GM23338 (cell line): ENCODE measurements at places on chromosomes 12 and 14.

- DNase-seq = no peak
Observed at GRCh38 chr14:22422238-22422637, 166.8 kb downstream of the DAD1 start.

DNA sequence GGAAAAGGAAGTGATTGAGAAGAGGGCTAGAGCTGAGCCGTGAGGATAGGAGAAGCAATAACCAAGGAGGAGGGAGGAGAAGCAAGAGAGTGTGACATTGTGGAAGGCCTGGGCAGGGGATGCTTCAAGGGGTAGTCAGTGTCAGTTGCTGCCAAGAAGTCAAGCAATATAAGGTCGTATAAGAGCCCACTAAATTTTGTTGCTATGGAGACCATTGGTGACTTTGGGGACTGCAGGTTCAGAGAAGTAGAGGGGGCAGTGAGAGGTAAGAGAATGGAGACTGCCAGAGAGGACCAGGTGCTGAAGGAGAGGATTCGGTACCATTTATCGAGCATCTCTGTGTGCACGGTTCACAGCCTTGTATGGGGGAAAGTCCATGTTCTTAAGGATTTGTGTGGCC lies 3.1 kb upstream of the ATXN3 start:
- no peak for DNase-seq

DNA sequence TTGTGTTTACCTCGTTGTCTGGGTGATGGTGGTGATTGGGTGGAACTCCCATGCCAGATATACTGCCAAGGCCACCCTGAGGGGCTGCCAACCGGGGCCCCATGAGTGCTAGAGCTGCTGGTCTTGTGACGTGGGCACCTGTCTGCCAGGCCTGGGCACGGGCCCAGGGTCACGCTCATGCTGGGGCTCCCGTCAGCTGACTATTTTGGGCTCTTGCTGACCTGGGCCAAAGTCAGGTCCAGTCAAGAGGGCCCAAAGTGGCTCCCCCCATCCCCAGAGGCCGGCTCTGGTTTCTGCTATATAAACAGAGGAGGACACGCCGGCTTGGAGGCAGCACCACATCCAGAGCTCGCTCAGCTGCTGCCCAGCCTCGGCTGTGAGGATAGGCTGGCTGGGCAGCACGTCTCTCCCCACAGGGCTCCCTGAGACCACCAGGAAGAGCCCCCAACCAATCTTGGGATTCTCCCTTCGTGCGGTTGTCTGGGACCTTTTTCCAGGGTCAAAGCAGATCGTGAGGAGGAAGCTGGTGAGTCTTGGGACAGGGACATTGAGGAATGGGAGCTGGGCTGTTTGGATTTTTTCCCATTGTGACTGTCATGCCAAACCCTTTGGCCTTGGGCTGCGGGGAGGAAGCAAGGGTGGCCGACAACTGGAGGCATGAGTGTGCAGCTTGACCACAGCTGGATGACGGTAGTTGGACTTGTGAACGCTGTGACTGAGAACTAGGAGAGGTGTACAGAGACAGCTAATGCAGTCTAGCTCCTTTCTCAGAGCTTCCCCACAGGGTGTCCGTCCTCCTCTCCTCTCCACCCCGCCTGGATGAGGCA lies 7.6 kb upstream of the NR4A1 start:
- no peak for DNase-seq

DNA sequence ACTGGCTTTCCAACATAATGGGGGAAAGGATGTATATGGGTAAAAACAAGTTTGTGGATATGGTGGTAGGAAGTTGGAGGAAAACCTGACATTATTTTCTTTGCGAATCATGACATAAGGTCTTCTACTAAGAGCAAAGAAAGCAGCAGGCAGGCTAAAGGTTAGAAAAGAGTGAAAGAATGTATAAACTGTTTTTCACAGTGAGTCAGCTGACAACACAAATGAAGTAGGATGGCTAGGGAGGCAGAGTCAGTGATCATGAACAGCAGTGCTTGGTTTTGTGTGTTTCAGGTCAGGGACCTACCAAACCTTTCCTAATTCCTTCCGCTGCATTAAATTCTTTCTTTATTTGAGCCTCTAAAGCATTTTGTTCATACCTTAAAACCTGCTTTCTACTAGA lies 46.3 kb upstream of the CATSPERB start:
- DNase-seq = no peak

- DNase-seq = no peak
Observed at GRCh38 chr12:15534874-15535273, 212.6 kb downstream of the PTPRO start.

DNA sequence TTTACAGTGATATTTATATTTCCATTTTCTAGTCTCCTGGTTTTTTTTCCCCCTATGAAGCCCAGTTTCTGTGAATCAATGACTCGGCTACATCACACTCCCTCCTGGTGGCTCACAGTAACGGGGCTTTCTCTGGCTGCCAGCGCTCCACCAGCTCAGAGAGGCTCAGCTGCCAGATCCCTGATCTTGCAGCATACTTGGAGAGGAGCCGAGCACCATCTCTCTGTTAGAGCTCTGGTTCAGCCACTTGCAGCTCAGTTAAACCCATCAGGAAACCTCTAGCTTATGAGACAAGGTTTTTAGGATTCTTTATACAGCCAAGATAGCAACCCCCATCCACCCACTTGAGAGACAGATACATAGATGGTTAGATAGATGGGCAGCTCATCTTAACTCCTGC lies 74.6 kb downstream of the CIT start:
- DNase-seq = no peak

DNA sequence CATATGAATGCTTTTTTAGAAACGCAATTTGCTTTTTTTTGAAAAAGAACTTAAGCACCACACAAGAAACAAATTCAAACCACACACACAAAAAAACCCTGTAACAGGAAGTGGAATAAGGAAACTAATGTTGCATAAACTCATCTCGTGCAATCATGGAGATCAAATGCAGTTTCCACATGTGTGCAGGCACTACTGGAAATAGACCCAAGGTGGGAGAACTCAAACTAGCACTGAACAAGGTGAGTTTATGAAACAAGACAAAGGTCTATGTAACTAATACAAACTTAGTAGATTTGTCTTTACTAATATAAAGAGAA lies 17.5 kb downstream of the NIN start:
- no peak for DNase-seq

- no peak for DNase-seq
Observed at GRCh38 chr12:129607756-129608155, 296.1 kb downstream of the TMEM132D start.

DNA sequence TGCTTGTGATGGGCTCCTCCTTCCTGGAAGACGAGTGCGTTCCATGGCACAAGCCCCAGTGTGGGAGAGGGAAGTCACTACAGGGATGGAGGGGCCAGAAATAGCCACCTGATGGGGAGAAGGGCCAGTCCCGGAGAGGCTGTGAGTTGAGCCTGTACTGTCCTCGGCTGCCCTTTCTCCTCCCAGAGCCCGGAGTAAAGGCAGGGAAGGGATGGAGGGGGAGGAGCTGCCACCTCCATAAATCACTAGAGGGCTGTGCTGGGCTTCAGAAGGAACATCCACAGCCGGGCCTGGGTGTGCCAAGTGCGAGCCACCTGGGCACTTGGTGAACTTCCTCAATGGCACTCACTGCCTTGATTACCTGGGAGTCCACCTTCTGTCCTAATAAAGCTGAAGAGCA lies 110.1 kb downstream of the RBM19 start:
- DNase-seq = no peak

- DNase-seq = no peak
Observed at GRCh38 chr12:12474931-12475795, 87.5 kb downstream of the DUSP16 start.

GRCh38 chr14:32764131-32764530 lies 174.5 kb upstream of the NPAS3 start:
- no peak for DNase-seq

DNA sequence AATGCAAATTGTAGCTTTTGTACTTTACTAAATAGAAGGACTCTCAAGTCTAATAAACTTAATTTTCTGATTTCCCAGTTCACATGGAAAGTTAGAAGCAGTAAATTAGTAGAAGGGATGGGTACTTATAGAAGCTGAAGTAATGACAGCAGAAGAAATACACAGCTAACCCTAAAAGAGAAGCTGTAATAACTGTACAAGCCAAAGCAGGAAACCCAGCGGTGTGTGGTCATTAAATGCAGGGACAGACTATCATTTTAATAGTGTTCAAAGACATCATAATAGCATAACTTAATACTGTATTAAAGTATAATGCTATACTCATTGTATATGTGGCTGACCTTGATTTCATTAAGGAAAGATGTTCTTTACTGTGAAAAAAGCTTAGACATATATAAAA lies 74.9 kb downstream of the PCNX1 start:
- no peak for DNase-seq

DNA sequence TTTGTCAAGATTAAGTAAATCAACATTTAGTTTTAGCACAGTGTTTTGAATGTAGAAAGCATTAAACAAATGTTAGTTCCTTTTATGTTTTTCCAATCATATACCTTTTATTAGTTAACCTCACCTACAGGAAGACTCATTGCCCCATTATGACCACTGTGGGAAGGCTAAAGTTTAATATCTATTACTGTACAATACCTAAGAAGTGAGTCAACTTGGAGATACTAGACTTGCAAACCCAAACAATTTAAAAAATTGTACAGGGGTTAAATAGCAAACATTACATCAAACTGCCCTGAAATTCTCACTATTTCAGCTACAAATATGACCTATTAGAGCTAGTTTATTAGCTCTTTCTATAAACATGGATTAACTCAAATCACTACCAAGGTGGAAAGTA lies 8.6 kb upstream of the G2E3 start:
- no peak for DNase-seq

GRCh38 chr12:47811581-47812484 lies 7.9 kb downstream of the HDAC7 start:
- no peak for DNase-seq

- DNase-seq = peak; percentile 76
Observed at GRCh38 chr12:9634177-9634803, 26.6 kb upstream of the KLRB1 start.

GRCh38 chr14:51774209-51774608 lies 86.2 kb upstream of the GNG2 start:
- DNase-seq = no peak

GRCh38 chr12:92469837-92470236 lies 233.0 kb upstream of the PLEKHG7 start:
- no peak for DNase-seq

GRCh38 chr12:39205969-39206368 lies 237.0 kb downstream of the KIF21A start:
- no peak for DNase-seq

GRCh38 chr14:76698631-76699030 lies 62.6 kb upstream of the VASH1 start:
- DNase-seq = no peak

- no peak for DNase-seq
Observed at GRCh38 chr14:36068777-36069534, 107.6 kb downstream of the PTCSC3 start.

GRCh38 chr12:62259993-62260732 lies at the start of gene USP15:
USP15 (plus strand) TSS chr12:62260404; CDS start chr12:62260415, 11 bp downstream.
- peak; percentile 99 for DNase-seq

DNA sequence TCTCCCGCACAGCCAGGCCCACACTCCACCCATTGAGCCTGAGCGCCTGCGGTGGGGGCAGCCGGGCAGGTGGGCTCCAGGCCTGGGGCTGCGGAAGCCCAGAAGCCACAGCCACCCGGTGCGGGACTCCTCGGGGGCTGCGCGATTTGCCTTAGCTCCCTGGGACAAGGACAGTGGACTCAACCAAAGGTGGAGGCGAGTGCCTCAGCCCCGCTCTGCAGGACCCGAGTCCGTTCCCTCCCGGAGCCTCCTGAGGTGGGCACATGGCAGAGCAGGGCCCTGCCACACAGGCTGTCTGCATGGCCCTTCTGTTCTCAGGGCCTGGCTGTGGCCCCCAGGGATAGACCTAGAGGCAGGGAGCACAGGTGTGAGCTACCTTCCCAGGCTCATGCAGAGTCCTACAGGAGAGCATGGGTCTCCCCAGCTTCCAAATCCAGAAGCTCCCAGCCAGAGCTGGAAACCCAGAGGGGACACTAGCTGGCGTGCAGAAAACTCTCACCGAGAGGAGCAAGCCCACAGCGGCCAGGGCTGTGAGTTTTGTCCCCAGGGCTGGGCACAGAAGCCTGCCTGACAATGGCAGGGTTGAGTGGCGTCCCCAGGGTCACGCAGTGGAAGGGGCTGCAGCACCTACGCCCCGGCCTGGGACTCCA lies 22.2 kb upstream of the LRTM2 start:
- no peak for DNase-seq

DNA sequence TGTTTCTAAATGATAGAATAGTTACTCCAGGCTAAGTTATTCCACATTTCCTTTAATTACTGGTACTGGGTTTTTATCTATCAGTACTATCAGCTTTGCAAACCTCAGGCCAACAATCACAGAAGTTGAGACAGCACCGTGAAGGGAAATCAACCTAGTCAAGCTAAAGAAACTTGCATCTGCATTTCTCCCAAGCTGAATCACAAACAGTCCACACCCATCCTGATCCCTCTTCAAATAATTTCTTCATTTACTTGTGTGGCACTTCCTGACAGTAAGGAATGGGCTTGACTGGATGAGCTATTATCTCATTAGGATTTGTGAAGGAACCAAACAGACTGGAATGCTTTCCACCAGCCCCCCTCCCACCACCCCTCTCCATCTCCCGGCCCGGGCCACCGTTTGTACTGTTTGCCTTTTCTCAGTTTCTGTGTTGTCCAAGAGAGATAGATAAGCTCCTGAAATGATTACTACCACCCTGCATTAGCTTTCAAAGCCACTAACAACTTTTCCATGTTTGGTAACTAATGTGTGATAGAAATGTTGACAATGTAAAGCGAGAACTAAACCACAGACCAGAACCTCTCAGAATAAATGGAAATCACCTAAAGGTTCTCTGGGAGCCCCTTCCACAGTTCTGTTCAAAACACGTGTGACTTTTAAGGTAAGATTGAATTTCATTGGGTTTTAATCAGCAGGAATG lies 236.3 kb downstream of the SLC25A21 start:
- no peak for DNase-seq

DNA sequence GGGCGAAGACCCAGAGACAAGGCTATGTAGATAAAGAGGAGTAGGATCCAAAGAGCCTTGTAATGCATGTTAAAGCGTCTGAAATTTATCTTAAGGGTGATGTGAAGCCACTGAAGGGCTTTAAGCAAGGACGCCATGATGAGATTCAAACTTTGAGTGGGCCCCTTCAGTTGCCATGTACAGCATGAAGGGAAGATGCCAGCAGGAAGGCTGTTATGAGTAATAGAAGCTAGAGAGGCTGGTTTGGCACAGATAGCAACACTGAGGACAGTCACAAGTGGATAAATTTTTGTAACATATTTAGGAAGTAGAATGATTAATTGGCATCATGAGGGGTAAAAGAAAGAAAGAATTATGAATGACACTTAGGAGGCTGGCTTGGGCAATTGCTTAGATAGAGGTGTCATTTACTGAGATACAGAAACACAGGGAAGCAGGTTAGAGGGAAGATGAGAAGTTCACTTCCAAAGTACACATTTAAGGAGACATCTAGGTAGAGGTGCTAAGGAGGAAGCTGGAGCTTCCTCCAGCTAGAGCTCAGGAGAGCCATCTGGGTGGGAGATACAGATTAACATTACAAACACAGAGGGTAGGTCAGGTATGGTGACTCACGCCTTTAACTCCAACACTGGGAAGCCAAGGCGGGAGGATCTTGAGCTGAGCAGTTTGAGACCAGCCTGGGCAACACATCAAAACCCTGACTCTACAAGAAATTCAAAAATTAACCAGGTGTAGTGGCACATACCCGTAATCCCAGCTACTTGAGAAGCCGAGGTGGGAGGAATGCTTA lies 13.7 kb downstream of the ATG2B start:
- DNase-seq = peak; percentile 50
